Activated CD8-positive, alpha-beta T cell treated with anti-CD3 and anti-CD28 coated beads for 36 hours (primary cell): ENCODE measurements at places on chromosomes 7 and 10.

GRCh38 chr10:14124941-14125340 is 205.8 kb downstream of the FRMD4A start:
- DNase-seq = no peak

GRCh38 chr10:4069491-4069890 is 284.5 kb upstream of the KLF6 start:
- no peak for DNase-seq

GRCh38 chr10:28777911-28778310 is 100.6 kb downstream of the BAMBI start:
- DNase-seq = no peak

DNA sequence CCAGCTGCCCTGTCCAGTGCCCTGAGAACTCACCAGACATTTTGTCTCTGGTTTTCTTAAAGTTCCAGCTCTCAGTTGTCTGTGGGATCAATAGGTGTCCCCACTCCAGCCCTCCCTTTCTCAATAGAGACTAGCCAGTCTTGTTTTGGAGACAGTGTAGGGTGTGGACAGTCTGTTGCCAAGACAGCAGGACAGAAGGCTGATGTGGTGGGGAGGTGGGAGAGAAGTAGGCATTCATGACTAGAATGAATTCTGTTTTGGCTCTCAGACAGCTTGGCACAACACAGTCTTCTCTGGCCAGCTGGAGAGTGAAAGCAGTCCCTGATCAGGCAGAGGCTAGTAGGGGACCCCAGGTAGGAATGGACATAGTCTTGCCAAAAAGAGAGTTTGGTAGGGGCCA is 467.0 kb upstream of the PODXL start:
- no peak for DNase-seq

DNA sequence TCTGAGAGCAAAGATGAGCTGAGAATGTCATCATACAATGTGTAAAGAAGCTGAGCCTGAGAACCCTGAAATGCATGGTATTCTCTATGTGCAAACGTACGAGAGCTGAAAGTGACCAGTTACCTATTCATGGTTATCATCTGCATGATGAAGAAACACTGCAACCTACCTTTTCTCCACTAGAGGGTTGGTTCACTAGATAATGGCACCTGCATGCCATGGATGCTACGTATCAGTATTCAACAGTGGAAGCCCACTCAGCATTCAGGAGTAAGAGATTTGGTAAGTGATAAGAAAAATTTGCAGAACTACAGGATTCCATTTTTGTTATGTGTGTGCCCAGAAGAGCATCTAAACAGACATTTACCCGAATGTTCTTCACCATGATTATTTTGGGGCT is 145.4 kb downstream of the PTPRN2 start:
- no peak for DNase-seq

DNA sequence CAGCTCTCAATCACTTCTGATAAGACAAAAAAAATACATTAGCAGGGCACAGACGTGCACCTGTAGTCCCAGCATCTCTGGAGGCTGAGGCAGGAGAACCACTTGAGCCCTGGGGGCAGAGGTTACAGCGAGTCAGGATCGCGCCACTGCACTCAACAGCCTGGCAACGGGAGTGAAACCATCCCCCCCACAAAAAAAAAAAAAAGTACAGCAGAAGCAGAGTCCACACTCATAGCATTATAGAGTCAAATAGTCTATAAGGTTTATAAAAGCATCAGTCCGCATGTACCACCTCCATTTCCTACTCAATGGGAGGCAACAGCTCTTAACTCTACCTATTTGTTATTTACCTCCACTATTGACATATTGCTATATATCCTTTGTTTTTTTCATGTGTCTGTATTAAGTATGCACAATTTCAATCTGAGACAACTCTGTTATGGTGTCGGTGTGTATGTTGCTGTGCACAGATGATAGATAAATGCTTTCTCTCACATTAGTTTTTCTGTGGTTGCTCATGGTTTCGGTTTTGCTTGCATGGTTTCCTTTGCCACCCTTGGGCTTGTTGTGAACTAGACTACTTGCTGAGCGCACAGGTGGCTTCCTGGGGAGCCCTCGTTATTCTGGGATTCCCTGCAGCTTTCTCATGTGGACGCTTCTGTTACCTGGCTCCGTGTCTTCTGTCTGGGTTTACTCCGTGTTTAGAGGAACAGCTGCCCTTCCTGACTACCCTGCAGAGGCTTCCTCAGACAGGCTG is 40.4 kb downstream of the PROSER2 start:
- peak; percentile 75 for DNase-seq

DNA sequence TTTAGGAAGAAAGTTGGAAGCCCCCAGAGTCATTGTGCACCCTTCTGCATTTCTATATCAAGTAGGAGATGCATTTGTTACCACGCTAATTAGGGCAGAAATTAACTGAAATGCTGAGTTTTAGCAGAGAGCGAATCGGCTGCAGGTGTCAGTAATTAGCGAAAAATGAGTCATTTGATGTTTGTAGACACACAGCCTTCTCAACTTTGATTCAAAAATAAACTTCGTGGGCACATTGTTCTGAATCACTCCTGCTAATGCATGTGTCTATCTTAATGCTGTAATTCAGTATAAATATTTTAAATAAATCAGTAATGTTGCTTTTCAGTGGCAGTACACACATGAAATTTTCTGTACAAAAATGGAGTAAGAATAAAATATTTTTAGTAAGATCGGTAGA is 109.5 kb upstream of the CARD11 start:
- DNase-seq = no peak

- no peak for DNase-seq
These were observed 92.4 kb upstream of the BTBD16 start for GRCh38 chr10:122178655-122179054.

DNA sequence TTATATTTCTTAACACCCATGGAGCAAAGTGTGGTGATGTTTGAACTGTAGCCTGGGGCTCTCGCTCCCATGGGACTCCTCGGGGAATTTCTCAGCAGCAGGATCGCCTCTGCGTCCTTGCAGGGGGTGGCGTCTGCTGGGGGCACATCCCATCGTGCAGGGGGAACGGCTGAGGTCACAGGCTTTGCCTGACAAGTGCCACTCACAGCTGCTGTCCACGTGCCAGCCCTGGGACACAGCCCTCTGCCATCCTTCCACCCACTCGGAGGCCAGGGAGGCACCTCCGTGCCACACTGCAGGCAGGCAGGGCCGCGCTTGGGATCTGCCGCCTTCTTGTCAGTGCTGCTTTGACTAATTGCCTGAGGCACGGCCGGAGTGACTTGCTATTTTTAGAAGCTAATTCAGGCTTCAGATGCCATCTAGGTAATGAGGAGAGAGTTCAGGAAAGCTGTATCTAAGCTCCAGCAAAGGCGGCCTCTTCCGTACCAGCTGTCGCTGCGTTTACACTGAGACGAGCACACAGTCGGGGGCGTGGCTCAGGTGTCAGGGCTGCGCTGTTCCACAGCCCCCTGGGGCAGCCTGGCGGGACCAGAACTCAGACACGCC is 45.7 kb downstream of the PITRM1 start:
- DNase-seq = no peak

DNA sequence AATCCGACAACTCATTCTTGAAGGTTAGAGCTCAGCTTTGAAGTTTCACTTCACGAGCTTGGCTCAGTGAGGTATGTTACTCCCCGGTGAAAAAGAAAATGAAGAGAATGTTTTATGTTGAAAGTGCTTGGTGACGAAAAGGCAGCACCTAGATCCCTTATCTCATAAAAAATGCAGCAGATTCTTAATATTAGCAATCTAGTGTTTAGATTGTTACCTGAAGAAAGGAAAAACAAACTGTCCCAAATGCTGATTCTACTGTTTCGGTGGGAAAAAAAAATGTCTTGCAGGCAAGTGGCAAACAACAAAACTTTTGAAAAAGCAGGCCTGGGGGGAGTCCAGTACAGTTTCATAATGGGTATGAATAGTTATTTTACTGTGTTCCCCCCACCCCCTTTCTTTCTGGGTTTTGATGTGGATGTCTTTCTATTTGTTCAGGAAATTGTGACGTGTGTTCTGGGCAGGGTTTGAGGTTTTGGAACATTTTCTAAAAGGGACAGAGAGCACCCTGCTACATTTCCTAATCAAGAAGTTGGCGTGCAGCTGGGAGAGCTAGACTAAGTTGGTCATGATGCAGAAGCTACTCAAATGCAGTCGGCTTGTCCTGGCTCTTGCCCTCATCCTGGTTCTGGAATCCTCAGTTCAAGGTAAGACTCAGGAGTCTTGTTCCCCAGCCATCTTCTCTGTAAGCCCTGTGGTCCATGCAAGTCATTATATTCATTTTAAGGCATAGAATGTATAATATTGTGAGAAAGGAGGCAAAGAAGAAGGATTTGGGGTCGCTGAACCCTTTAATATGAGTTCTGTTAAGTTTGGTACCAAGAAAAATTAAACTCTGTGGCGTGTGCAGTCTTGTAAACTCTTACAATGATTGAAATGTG is at the start of gene SRGN:
TSS of gene SRGN (plus strand) at position 514 of the 881 bp plus-strand sequence. CDS start at position 569, 55 bp downstream.
- DNase-seq = peak; percentile 90

- no peak for DNase-seq
These were observed 160.4 kb upstream of the RHEB start for GRCh38 chr7:151679881-151680612.
